ENCODE measurements at places on chromosomes 12 and 14.

DNA sequence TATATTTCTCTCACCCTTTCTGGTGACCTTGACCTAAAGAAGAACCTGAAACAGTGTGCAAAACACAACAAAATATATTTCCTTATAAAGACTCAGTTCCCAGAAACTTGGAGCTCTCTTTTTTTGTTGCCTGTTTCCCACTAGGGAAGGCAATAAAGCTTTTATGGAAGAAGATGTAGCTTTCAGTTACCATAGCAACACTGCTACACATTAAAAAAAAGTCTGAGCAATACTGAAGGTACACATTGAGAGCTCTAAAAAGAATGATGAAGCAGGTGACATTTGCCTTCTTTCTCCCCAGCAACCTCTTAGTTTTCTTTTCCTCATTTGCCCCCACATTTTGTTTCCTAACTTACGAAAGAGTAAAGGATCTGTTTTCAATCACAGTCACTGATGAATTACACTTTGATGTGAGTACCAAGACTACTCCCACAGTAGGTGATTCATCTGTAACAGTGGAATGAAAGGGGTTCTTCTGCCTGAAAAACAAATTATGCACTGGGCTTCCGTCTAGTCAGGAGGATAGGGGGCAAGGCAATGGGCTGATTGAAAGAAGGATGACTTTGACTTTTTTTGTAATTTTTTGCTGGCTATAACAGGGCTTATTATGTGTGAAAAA is 1.1 kb upstream of the CATSPERB start:
- no peak for DNase-seq

- no peak for DNase-seq
Measured at GRCh38 chr14:42533476-42533875, 926.8 kb downstream of the LRFN5 start.

DNA sequence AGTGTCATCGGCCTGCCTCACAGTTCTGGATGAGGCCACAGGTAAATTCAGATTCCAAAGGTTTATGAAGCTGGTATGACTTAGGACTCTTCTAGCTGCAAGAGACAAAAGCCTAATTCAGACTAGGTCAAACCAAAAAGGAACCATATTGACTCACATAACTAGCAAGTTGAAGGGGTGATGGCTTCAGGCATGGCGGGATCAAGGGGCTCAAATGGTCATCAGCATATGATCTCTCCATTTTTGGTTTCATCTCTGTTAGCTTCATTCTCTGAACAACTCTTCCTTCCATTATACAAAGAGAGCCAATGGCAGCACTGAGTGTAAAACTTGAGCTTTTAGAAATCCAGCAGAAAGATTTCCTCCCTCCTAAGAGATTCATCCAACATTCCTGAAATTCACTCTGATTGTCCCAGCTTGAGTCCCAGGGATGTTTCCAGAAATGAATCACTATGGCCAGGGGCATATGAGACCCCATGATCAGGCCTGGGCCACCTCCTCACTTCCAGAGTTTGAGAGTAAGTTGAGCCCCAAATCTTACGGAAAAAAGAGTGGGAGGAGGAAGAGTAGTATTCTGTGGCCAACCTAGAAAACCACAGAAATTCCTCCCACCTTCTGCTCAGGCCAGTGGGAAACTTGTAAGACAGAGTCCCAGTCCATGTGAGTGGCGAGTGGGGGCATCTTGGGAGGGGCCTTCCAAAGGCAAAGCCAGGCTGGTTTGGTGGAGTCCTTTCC is 2.0 kb upstream of the MAP1LC3B2 start:
- DNase-seq: no peak

- no peak for DNase-seq
Measured at GRCh38 chr12:107386569-107386968, 293.2 kb upstream of the CRY1 start.

- no peak for DNase-seq
Measured at GRCh38 chr12:132488127-132489077, 1.5 kb upstream of the FBRSL1 start.

- no peak for DNase-seq
Measured at GRCh38 chr14:94101748-94102147, 8.8 kb upstream of the IFI27 start.

- no peak for DNase-seq
Measured at GRCh38 chr12:34298971-34299801, 276.9 kb downstream of the ALG10 start.

DNA sequence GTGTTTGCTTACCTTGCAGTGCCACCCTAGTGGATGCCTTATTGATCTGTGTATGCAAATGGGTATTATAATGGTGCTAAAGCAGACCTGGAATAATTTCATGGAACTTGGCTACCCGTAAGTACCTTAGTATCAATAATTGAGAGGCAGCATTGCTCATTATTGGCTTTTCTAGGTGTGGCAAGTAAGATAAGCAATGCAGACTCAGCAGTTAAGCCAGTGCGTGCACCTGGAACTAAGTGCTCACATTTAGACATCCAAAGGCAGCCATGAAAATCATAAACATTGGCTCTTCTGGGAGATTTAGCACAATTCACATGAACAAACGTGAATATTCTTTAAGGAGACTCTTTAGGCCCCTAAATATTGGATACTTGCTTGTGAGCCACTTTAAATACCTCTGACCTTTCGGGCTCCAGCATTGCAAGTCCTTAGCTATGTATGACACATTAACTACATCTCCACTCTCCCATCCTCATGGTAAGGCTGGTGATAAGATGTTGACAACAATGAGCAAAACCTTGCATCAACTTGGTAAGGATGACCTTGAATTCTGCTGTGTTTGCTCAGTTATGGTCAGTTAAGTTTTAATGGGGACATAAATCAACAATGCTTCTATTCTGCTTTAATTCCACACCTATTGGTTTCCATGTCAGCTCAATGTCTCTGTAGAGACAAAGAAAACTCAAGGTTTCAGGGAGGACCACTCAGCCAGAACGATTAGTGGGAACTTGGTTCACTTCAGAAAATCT is 112.0 kb downstream of the SLC5A8 start:
- DNase-seq: no peak

All from activated T-cell treated with anti-CD3 and anti-CD28 coated beads for 4 hours (primary cell).